ENCODE measurements at places on chromosomes 2 and 18.

GRCh38 chr2:233413559-233414272 lies 59.4 kb downstream of the DGKD start:
- DNase-seq = no peak

GRCh38 chr2:191041418-191042161 lies 27.6 kb upstream of the STAT1 start:
- DNase-seq = no peak

DNA sequence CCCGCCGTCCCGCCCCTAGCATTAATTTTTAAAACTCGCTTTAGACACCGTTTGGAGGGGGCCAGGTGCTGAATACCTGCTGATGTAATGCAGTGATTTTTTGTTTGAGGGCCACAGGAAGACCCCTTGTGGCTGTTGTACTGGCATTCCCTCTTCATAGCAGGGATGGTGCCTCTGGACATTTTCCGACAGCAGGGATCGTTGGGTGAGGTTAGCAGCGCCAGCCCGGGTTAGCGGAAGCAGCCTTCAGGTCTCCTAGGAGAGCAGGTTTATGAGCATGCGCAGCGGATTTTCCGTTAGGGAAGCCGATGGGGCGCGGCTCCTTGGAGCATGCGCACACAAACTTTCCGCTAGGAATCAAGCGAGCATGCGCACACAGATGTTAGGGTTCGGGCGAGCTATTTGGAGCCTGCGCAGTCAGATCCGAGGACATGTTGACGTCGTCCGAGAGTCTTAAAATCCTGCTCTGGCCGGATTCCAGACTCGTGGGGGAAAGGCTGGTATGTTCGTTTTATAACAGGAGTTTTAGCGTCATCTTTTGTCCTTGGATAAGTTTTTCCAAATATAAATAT lies 17.2 kb upstream of the C2orf74 start:
- peak; percentile 99 for DNase-seq

DNA sequence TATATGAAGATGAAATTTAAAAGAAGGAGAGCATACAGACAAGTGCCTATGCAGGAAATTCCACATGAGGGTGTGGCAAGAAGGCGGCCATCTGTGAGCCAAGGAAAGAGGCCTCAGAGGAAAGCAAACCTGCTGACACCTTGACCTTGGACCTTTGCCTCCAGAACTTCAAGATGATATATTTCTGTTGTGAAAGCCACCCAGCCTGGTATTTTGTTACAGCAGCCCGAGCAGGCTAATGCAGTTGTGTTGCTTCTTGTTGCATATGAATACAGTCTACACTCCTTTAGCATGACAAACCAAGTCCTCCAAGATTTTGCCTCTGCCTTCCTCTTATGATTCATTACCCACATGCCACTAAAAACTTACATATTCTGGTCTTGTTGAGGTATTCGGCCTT lies 374.8 kb upstream of the TRIB2 start:
- no peak for DNase-seq

- DNase-seq = peak; percentile 9
Observed at GRCh38 chr18:77197073-77197472, 52.6 kb upstream of the GALR1 start.

GRCh38 chr2:11658208-11659114 lies 11.5 kb downstream of the NTSR2 start:
- no peak for DNase-seq

GRCh38 chr2:238729261-238729935 lies 118.5 kb upstream of the TWIST2 start:
- DNase-seq = no peak

Measured in NAMALWA (cell line).